Left hindlimb (tissue), 1 donor: ENCODE measurements at places on chromosomes 6 and 20.

DNA sequence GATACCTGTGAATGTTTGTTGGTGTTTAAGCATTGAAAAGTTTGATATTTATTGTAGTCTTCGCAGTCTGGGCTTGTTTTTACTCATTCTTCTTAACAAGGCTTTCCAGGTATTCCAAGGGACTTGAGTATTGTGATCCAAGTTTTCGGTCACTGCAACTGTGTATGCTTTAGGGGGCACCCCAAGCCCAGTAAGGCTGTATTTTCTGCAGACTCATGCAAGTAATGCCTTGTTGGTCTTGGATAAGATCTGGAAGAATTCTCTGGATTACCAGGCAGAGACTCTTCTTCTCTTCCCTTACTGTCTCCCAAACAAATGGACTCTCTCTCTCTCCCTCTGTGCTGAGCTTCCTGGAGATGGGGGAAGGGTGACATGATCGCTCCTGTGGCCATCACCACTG lies 82.1 kb downstream of the RFPL4B start:
- DNase-seq: no peak

GRCh38 chr6:105370351-105370750 lies 32.5 kb downstream of the PREP start:
- DNase-seq: no peak

- no peak for DNase-seq
Measured at GRCh38 chr6:4322846-4323309, 187.5 kb upstream of the ECI2 start.

DNA sequence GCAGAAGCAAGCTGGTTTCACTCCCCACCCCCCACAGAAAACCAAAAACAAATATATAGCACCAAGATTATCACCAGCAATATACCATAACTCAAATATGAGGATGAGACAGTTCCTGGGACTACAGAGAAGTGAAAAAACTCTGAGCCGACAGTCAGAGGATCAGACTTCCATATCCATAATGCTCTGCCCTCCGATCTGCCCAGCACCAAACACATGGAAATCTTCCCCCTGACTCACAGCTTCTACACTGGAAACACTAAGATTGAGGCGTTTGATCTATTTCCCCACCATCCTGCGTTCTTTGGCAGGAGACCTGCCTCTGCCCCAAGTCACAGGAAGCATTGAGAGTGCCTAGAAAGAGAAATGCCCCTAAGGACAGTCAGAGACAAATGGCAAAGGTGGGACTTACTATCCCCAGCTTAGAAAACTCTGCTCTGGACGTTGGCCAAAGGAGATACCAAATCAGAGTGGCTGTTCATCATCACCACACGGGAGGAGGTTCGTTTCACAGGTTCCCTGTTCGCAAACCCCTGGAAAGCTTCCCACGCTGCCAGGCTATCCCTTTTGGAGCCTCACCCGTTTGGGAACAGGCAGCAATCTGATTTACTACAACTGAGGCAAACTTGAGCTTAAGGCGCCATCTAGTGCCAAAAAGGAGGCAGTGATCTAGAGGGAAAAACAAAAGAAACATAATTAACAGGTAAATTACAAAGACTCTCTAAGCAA lies 48.7 kb upstream of the SRSF6 start:
- DNase-seq: no peak

DNA sequence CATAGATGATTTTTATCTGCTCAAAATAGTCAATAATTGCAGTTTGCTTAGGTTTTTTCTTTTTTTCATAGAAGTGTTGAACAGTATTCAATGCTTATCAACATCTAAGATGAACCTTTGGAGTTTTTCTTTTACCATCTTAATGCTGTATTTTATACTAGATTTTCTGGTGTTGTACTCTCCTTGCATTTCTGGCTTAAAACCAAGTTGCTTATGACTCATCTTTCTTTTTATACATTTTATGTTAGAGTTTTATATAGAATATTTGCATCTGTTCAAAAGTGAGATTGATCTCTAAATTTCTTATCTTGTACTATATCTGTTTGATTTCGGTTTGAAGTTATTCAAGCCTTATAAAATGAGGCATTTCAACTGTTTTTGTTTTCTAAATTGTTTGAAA lies 232.5 kb downstream of the RFPL4B start:
- no peak for DNase-seq

DNA sequence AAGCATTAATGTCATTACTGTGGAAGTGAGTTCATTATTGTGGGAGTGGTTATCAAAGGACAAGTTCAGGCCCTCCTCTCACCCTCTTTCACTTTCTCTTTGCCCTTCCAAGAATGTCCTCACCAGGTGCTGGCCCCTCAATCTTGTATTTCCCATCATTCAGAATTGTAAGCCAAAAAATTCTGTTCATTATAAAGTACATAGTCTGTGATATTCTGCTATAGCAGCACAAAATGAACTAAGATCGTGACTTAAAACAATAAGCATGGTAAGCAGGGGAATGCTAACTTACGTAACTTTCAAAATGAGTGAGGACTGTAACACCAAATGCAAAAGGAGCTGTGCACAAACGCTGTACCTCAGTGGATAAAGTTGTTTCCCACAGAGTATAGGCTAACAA lies 515.7 kb upstream of the BTBD3 start:
- DNase-seq: no peak

- no peak for DNase-seq
Measured at GRCh38 chr6:7271205-7271534, 41.8 kb downstream of the SSR1 start.

GRCh38 chr20:33790566-33790965 lies 20.6 kb upstream of the CHMP4B start:
- DNase-seq: no peak

DNA sequence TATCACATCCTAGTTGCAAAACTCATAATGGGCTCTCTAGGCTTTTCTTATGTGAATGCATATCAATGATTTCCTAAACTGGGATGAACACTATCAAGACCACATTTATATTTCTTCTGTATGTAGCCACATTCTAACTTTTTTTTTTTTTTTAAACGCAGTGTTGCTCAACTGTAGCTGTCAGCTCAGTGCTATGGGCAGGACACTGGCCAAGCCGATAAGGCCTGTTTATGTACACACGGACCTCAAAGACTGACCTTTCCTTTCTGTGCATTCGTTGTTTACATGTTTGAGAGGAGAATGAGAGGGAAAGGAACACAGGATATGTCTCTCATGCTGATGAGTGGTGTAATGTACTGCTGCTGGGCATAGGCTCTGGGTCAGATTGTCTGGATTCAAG lies 75.1 kb upstream of the B3GAT2 start:
- no peak for DNase-seq

DNA sequence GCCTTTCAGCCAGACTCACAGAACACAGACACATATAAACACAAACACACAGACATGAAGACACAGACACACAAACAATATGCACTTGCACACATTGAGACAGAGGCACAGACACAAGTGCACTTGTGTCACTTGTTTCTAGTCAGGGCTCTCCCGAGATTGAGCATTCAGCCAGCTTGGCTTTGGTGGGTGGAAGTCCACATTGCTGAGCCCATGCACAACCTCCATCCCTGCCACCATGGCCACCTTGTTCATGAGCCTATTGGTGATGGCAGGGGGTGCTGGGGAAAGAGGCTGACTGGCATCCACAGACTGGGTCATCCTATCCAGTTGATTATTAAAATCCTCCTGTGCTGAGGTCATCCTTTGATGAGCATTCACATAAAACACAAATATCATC lies 11.5 kb upstream of the CST7 start:
- DNase-seq: no peak

GRCh38 chr6:7730784-7731227 lies 4.9 kb downstream of the BMP6 start:
- no peak for DNase-seq

- DNase-seq: peak; percentile 100
Measured at GRCh38 chr6:41072836-41073202, at the start of gene NFYA. Gene NFYA, plus strand, starts transcription at chr6:41072974. Its CDS starts 6,116 bp downstream, at chr6:41079090.

DNA sequence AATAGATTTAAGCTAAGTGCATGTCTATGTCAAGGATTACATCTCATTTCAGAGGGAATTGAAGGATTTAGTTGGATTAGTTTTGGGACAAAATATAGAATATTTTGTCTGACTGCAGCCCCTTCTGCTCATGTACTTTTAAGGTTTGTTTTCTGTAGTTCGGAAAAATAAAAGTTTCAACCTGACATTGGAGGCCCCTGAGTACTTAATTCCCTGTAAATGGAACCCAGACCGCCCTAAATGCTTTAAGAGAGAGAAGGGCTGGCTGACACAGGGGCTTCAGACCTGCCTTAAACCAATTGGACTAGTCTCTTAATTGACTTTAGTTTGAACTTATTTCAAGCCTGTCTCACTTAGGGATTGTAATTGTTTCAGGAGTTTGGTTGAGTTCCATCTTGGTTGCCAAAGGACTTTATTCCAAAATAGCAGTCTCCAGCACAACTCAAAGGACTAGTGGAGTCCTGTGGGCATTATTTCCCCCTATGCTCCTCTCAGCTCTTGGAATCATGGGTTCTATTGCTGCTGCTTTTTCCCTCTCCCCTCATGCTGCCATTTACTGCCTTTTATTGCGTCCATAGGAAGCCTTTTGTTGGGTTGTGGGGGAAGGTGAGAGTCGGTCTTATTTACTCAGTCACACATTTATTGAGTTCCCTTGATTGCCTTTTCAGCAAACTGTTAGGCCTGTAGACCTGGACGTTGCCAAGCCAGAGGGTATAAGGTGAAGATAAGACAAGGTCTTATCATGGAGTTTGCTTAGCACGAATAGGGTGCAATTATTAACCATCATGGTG lies 14.5 kb downstream of the BRD2 start:
- no peak for DNase-seq

GRCh38 chr6:83113258-83113657 lies 45.8 kb downstream of the DOP1A start:
- DNase-seq: no peak

DNA sequence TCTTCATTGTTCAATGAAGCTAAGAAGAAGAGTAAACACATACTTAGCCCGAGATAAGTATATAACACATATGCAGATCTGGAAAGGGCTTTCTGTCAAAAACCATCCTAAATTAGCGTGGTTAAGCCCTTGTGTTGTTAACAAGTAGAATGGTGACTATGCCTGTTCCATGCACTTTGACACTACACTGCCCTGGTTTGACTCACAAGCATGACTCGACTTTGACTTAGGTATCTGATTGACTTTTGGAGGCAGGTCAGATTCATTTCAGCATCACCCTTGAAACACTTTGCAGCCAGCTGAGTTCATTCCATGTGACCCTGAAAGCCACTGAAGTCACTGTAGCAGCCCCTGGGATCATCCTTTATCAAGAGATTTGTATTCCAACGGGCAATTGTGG lies 239.8 kb downstream of the TBX18 start:
- DNase-seq: no peak

- no peak for DNase-seq
Measured at GRCh38 chr6:22095836-22096235, 201.0 kb downstream of the PRL start.

- DNase-seq: no peak
Measured at GRCh38 chr20:50367104-50367674, 143.0 kb upstream of the PTPN1 start.

DNA sequence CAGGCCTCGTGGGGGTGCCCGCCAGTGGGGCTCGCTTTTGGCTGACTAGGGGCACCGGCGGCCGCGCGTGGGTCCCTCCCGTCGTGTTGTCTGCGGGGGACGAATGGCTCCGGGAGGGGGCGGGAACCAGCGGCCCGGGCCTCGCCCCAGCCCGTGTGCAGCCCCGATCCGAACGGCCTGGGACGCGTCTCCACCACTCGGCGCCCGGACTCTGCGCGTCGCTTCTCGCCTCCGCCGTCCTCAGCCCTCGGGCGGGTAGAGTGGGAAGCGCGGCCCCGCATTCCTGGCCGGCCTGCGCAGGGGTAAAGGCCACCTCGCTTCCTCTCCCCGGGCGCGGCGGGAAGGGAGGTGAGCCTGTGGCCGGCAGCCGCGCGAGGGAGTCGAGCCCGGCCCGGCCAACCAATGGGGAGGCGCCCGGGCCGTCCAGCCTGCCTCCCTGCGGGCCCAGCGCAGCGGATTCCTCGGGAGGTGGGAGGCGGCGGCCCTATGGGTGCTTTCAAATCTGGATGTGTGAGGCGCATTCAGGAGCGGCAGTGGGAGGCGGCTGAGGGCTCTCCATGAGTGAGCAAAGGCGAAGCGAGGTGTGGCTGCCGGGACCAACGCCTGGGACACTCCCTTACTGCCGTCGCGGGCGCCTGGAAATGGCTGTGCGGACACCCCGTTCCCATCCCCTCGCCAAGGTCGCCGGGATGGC lies 1.1 kb upstream of the ZBTB46 start:
- DNase-seq: peak; percentile 49

GRCh38 chr6:129183681-129184301 lies 300.9 kb downstream of the LAMA2 start:
- DNase-seq: no peak

DNA sequence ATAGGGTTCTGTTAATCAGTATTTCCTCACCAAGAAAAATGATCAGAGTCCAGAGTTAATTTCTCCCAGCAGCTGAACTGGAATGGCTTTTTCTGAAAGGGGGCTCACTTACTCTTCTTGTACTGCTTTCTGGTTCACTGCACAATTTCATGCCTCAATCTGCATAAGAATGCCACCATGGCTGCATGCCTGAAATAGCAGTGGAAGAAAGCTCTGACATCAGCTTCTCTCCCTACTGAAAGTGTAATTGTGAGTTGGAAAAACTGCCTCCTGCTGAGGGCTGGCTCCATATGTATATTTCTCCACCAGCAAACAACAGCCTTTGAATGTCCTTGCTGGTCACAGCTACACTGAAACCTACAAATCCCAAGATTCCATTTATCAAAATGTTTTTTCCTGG lies 1027.2 kb upstream of the GJE1 start:
- DNase-seq: no peak

DNA sequence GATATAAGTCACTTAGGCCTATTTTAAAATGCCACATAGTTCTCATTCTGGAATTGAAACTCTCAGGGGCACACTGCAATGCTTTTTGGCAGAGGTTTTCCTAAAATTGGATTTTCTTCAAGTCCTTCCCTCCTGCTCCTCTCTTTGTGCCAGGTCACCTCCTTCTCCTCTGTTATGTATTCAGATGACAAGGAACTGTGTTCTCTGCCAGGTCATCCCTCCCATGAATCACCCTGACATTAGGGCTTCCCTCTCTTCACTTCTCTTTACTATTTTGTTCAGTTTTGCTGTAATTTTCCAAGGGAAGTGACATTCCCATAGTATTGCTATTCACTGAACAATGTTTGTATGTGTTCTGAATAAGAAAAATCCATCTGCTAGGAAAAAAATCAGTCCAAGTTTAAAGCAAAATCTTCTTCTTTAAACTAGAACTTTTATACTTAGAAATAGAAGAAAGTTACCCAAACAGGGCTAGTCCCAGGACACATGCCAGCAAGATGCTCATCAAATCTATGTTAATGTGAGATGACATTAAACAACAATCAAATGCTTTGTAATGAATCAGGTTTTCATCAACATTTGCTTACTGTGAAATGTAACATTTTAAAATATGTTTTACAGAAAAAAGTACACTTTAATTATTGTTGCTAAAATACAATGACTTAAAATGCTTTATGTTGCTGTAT lies 461.1 kb downstream of the MMUT start:
- DNase-seq: no peak

GRCh38 chr20:22684072-22684762 lies 99.8 kb upstream of the FOXA2 start:
- DNase-seq: peak; percentile 69

- DNase-seq: no peak
Measured at GRCh38 chr6:170276369-170277057, 14.4 kb downstream of the DLL1 start.

- DNase-seq: no peak
Measured at GRCh38 chr6:14591998-14592397, 474.4 kb downstream of the CD83 start.

- no peak for DNase-seq
Measured at GRCh38 chr6:36686668-36687513, 8.4 kb downstream of the CDKN1A start.
